ENCODE measurements at places on chromosomes 6 and 20. TPM values are rescaled to one million over a fixed set of nuclear protein-coding genes. Genes with fewer than 3 reads are reported as not detected.

The HMGCLL1 gene
- total RNA-seq = not detected

The TBP gene
- 32.8 TPM for total RNA-seq

The C6orf141 gene
- 0.17 TPM for total RNA-seq

The APCDD1L gene
- not detected for total RNA-seq

The MLN gene
- not detected for total RNA-seq

The PPP1R14C gene
- not detected for total RNA-seq

The ACOT13 gene
- total RNA-seq = 48.0 TPM

The ALDH8A1 gene
- not detected for total RNA-seq

The CAPN11 gene
- total RNA-seq = not detected

The GPR63 gene
- total RNA-seq = not detected

The PCK1 gene
- not detected for total RNA-seq

The TFAP2A gene
- total RNA-seq = 2.3 TPM

The TMEM170B gene
- total RNA-seq = 6.3 TPM

The FAM209B gene
- total RNA-seq = not detected

The MTFR2 gene
- 6.0 TPM for total RNA-seq

The BTN1A1 gene
- total RNA-seq = 0.06 TPM

The OLIG3 gene
- not detected for total RNA-seq

All from G401 (cell line).